Caco-2 (cell line): ENCODE measurements at places on chromosomes 16 and 17.

- DNase-seq = no peak
These were observed 136.0 kb upstream of the WSB1 start for GRCh38 chr17:27157898-27158297.

DNA sequence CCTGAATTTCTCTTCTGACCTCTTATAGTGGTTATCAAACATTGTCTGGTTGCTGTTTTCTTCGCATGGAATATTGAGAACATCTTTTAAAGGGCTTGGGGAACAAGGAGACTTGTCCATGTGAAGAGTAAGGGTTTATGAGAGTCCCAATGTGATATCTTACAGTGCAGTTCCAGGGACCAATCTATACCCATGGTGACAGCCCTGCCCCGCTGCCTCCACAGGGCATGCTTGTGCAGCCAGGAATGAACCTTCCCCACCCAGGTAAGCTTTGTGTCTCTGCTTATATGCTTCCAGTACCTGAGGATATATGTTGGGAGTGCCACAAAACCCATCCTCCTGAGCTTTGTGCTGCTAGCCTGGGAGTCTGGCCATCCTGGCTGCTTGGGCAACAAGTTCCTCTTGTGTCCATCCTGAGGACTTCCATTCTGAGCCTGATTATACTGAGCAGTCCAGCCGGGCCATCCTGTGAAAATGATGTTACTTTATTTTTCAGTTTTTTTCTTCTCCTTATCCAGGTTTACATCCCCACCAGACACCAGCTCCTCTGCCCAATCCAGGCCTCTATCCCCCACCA is 9.5 kb upstream of the RAPGEFL1 start:
- DNase-seq = no peak

GRCh38 chr16:13634959-13635358 is 285.0 kb upstream of the ERCC4 start:
- DNase-seq = no peak

- no peak for DNase-seq
These were observed 223.0 kb downstream of the NTN1 start for GRCh38 chr17:9244066-9245052.

GRCh38 chr17:73725794-73726515 is 81.7 kb upstream of the SDK2 start:
- DNase-seq = no peak
